ENCODE measurements at places on chromosomes 6 and 20. TPM values are rescaled to one million over a fixed set of nuclear protein-coding genes. Genes with fewer than 3 reads are reported as not detected.

Gene EPB41L1
- total RNA-seq, result 57.6 TPM

Gene C6orf141
- total RNA-seq, result 1.3 TPM

Gene MEA1
- total RNA-seq, result 106 TPM

Gene CLDN20
- not detected for total RNA-seq

Gene METTL24
- total RNA-seq, result 5.8 TPM

Gene E2F3
- 9.0 TPM for total RNA-seq

Gene NOX3
- total RNA-seq, result not detected

Gene ERVFRD-1
- 0.06 TPM for total RNA-seq

Gene TPD52L1
- 23.8 TPM for total RNA-seq

Gene BNIP5
- total RNA-seq, result under 0.01 TPM

Gene F13A1
- 43.1 TPM for total RNA-seq

Gene CCN6
- not detected for total RNA-seq

Gene TAF4
- 8.6 TPM for total RNA-seq

Gene PAK5
- 10.5 TPM for total RNA-seq

Gene CGA
- total RNA-seq, result 10.0 TPM

Gene IL17F
- total RNA-seq, result not detected

Gene NDUFAF4
- total RNA-seq, result 34.0 TPM

Gene LGSN
- total RNA-seq, result 0.39 TPM

Gene JAG1
- total RNA-seq, result 74.5 TPM

Gene LCA5
- 14.7 TPM for total RNA-seq

Gene GSTA2
- not detected for total RNA-seq

Gene ELOVL2
- total RNA-seq, result 21.5 TPM

Gene CTSZ
- total RNA-seq, result 45.7 TPM

Measured in spinal cord (tissue), 10 donors.